Stimulated activated naive CD4-positive, alpha-beta T cell treated with Interleukin-2 at 50 U/mL for 16 hours (primary cell): ENCODE measurements at places on chromosomes 6 and 20.

GRCh38 chr20:1894471-1894950 is 696 bp upstream of the SIRPA start:
- DNase-seq: no peak

DNA sequence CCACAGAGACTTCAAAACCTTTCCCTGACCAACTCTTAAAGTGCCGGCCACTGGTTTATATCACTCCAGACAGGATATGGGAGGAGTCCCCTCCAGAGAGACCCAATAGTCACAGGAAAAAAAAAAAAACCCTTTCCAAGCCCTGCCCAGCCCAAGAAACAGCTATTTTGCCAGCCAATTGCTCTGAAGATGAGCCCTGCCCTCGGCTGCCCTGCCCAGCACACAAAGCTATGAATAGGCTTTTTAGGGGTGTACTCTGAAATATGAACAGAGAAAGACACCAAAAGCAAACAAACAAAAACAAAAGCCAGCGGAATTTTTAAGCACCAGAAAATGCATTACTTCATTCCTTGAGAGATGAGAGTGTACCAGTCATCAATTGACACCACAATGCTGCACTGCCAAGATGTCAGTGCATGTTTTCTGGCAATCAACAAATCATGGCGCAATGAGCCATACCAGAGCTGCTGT is 275.1 kb downstream of the C6orf118 start:
- no peak for DNase-seq

DNA sequence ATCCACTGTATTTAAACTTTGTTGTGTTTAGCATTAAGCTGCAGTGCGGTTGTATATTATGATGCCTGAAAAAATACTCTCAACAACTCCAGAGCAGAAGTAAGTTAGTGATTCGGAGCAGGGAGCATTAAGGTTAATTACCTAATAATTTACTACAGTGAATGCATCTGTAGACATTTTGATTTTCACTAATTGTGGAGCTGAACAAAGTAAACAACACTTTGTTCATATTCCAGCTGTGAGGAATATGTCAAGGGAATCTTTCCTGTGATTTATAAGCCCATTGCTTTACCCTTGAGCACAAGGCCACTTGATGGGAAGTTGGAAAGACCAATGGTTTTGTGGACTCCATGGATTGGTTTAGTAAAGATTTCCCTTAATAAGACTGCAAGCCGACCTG is 77.1 kb downstream of the CBLN4 start:
- DNase-seq: no peak

GRCh38 chr6:150503586-150504339 is 95.9 kb upstream of the PLEKHG1 start:
- no peak for DNase-seq

DNA sequence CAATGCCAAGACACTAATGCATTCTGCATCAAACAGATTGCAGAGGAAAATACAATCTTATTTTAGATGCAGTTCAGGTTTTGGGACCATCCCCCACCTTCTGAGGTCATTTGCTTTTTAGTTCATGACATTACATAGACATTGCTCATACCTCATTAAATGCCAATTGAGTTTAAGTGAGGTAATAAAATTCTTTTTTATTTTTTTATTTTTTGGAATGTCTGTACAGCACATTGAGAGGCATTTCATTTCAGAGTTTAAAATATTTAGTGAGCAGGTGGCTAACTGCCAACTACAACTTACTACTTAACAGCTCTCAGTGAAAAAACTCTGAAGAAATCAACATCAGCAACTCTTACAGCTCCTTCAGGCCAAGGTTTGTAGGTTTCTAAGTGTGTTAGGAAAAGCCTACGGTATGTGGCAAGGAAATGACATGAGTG is 482.2 kb upstream of the RNF217 start:
- DNase-seq: no peak

- no peak for DNase-seq
Observed at GRCh38 chr20:1619861-1620444, at the start of gene SIRPB1. Gene SIRPB1, minus strand, starts transcription at chr20:1620009. Its CDS starts 65 bp downstream, at chr20:1619944.

GRCh38 chr20:53298260-53298659 is 295.4 kb downstream of the ZNF217 start:
- DNase-seq: no peak

DNA sequence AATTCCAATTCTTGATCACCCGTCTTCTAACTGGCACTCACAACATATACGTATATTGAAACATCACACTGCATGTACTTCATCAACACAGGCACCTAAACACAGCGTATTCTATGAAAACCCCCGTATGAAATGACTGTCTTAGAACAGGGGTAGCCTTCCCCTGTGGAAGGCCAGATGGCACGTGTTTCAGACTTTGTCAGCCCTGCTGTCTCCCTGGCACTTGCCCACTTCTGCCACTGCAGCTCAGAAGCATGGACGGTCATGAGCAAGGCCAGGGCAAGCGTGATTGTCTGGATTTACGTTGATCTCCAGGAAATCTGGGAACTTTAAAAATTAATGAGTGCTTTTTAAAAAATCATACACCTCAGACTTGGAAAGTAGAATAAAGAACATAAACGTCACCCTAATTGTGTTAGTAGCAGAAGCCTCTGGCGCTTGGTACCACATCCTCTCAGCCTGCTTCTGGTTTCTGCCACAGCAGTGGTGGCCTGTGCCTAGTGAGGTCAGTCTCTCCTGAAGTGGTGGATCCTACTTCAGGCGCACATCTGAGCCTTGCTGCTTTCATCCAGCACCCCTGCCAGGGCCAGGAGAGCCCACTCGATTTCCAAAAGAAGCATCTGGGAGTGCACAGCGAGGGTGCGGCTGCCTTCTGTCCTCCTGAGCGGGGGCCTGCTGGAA is 18.3 kb downstream of the PDE10A start:
- no peak for DNase-seq

DNA sequence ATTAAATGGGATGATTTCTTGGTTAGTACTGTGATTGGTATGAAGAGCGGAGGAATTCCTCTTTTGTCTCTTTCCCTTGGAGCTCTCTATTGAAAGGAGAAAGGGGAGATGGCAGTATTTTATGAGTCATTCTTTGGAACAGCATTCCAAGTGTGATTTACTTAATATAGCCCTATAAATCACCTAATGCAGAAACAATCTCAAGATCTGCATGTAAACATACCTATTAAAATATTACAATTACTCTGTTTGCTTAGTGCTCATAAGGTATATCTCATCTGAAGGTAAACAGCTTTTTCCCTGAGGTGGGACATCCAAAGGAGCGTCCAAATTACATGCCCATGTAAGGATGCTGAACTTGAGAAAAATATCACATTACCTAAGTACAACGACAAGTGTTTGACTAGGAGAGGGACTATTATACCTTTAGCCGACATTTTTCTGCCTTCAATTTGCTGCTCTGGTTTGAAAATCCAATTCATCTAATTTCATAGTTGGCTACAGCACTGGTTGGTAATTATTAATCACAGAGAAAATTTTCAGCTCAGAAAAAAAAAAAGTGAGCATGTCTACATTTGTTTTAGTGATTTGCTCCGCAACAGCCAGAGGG is 229.0 kb downstream of the FOXC1 start:
- no peak for DNase-seq

- no peak for DNase-seq
Observed at GRCh38 chr6:96990989-96991388, 66.5 kb downstream of the KLHL32 start.

DNA sequence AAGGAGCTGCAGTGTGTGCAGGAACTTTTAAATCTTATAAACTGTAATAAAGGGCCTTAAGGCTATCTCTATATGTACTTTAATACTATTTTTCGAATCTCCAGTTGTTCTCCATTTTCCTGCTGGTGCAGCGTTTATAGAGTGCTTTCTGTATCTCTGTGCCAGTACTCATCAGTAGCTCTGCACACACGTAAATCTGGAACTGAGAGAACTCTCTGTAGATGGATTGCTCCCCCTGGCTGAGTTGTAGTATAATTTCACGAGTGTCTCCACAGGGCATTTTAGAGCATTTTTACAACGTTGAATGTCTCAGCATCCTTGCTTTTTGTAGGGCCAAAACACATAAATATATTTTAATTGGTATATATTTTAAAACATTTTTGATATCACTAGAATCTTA is 256.5 kb downstream of the TRDN start:
- DNase-seq: no peak

DNA sequence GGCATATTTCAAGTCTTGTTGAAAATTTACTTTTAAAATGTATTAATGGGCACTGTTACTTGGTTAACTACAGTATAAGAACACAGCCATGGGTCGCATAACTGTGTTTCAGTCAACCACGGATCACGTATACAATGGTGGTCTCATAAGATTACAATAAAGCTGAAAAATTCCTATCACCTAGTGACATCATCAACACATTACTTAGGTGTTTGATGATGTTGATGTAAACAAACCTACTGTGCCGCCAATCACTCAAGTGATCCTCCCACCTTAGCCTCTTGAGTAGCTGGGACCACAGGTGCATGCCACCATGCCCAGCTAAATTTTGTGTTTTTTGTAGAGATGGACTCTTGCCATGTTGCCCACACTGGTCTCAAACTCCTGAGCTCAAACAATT is 16.7 kb upstream of the ETV7 start:
- DNase-seq: no peak

DNA sequence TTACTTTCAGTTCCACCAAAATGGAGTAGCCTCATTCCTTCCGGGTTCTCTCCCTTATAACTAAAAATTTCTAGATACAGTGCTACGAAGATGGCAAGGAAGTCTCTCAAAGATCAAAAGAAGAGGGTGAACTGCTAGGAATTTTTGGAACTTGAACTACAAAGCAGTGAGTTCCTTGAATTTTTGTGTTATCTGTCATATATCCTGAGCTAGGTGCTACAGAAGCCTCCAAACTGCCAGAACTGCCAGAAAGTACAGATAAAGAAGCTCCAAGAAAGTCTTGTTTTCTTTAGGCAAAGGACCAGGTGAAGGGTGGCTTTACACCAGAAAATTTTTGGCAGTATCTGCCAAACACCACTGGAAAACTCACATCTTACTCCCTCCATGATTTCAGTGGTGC is 218.8 kb upstream of the FLRT3 start:
- DNase-seq: no peak

DNA sequence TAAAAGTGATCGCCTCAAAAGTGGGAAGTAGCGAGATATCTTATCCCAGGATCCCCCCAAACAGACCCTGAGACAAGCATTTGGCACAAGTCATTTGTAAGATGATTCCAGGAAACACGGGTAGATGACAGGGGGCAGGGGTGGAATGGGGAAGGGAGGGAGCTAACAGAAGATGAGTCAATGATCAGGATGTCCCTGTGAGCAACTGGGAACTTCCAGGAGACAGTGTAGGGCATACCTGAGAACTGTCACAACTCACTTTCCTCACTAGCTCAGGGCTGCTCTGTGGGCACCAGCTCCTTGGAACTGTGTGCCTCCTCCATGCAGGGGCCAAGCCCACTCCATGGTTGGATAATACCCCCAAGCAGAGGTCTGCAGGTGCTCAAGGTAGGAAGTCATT is 38.5 kb upstream of the VSX1 start:
- no peak for DNase-seq

DNA sequence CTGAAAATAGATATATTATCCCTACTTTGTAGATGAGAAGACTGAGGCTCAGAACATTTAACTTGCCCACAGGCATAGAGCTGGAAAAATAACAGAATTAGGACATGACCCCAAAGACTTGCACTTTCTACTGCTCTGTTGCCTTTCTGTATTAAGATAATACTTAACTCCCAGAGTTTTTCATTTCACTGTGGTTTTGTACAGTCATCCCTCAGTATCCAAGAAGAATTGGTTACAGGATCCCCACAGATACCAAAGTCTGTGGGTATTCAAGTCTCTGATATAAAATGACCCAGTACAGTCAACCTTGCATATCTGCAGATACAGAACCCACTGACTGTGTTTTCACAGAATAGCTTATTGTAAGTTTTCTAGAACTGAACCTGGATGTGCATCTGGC is 16.8 kb downstream of the MRS2 start:
- no peak for DNase-seq

GRCh38 chr6:47595785-47596184 is 102.6 kb upstream of the ADGRF4 start:
- no peak for DNase-seq

DNA sequence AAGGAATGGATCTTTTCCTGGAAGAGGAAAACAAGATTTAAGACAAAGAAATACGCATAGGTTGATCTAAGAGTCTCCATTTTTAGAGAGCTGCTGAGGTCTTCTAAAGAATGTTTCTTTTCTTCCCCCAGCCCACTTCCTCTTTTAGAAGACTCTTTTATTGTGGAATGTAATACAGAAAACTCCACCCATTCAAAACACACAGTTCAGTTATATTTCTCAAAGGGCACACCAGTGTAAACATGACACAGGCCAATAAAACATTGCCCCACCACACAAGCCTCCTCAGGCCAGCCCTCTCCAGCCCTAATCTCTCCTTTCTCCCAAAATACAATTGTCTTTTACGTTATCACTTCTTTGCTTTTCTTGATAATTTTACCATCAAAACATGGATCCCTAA is 42.8 kb downstream of the SLC35B3 start:
- no peak for DNase-seq

DNA sequence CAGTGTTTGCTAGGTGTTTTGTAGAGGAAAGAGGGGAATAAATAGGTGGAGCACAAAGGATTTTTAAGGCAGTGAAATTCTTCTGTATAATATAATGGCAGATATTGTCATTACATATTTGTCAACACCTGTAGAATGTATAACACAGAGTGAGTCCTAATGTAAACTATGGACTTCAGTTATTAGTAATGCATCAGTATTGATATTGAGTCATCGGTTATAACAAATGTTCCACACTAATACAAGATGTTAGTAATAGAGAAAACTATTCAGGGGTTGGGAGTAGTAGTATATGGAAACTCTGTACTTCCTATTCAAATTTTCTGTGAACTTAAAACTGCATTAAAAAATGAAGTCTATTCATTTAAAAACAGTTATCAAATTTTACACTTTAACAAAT is 299.2 kb downstream of the UBE3D start:
- no peak for DNase-seq

GRCh38 chr6:42296614-42297013 is 79.0 kb upstream of the MRPS10 start:
- no peak for DNase-seq

- DNase-seq: no peak
Observed at GRCh38 chr6:43871933-43872332, 101.9 kb downstream of the VEGFA start.

GRCh38 chr20:37838769-37839431 is 64.0 kb upstream of the VSTM2L start:
- DNase-seq: no peak

- DNase-seq: no peak
Observed at GRCh38 chr6:151483994-151484393, 9.8 kb upstream of the CCDC170 start.
